ENCODE measurements at places on chromosomes 5 and 9.

GRCh38 chr5:83026930-83027687 lies 50.1 kb downstream of the TMEM167A start:
- DNase-seq, result no peak

GRCh38 chr9:136133191-136133958 lies 14.7 kb upstream of the TMEM250 start:
- no peak for DNase-seq

GRCh38 chr9:1938675-1939170 lies 76.4 kb upstream of the SMARCA2 start:
- DNase-seq, result no peak

DNA sequence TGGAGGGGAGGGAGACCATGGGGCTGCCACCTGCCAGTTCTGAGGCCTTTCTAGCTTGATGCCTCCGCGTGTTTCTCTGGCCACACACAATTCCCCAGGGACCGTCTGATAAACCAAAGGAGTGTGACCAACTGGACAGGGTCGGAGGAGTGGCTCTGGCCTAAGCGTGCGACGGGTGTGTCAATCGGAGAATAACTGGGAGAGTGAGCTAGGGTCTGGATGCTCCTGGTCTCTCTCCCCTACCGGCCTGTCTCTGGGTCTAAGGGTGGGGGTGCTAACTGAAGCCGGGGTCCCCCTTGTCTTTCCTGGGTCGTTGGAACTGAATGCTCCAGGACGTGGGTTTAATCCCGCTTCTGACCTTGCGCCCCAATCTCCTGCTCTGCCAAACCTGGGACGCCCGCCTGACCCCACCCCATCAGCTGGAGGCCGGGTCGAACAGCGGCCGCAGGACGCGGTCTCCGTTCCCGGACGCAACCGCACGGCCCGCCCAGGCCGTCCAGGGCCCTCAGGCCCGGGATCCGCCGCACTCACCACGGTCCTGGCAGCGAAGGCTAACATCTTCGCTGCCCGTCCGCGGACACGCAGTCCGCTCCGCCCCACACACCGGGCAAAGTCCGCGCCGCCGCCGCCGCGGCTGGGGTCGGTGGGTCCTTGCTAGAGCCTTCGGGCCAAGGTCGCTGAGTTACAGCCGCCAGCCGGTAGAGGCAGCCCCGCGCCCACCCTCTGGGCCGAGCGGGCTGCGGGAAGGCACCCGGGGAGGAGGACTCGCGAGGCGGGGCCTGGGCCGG lies 447 bp downstream of the CRAT start:
- DNase-seq, result no peak

DNA sequence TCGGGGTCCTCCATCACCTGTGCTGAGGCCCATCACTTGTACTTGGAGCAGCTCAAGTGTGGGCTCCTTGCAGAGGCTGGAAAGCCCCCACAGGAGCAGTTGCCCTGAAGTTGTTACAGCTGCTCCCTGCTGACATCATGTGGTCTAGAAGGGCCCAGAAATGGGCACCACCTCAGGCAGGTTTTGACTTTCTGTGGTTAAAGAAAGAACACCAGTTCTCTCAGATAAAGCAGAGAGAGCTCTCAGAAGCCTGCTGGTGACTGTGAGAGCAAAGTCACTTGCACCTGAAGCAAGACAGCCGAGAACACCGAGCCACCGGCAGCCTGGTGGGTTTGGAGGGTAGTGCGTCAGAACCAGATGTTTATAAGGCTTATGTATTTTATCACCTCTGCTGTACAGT lies 70.4 kb downstream of the MVB12B start:
- DNase-seq, result peak; percentile 50

GRCh38 chr5:73122875-73123810 lies 2.8 kb downstream of the TMEM171 start:
- DNase-seq, result no peak

GRCh38 chr9:101445353-101446029 lies 9.9 kb upstream of the ALDOB start:
- no peak for DNase-seq

DNA sequence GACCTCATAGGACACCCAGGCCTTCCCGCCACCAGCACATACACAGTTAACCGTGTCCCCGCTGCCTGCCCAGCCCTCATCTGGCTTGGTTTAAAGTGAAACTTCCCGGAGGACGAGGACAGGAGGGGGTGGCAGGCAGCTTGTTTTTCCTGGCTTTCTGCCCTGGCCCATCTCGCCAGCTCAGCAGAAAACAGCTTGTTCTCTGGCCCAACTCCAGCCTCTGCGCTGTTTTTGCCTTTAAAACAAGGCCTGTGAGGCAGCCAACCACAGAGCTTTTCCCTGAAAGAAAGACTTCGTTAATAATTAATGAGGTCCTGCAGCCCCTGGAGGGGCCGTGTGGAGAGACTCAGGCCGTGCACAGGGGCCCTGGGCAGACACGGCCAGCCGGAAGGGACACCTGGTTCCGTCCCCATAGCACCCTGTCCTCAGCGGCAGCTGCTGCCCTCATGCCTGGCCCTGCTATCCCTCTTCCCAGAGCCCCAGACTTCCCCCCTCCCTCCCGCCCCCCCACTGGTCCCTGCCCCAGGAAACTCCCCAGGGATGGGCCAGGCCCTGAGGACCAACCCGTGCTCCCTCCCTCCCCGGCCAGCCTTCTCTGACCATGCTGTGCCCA lies 108.7 kb downstream of the RXRA start:
- no peak for DNase-seq

GRCh38 chr5:172591636-172592035 lies 49.4 kb upstream of the NEURL1B start:
- no peak for DNase-seq

DNA sequence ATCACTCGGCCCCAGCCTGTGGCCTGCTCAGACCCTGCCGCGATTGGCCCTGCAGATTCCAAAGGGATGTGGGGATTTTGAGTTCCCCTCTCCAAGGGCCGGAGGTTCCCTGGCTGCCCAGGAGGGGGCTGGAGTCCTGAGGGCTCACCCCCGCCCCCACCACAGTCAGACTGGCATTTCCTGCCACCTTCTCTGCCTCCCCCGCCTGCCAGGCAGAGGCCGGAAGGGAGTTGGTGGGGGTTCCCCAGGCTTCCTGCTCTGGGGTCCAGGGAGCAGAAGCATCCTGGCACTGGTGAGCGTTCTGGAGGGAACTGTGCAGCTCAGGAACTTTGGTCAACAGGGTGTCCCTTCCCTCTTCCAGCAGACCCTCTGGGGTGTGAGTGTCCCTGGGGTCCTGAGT lies 70.6 kb downstream of the RXRA start:
- DNase-seq, result peak; percentile 37

- DNase-seq, result no peak
These were observed 169.3 kb downstream of the OLFM1 start for GRCh38 chr9:135256581-135257354.

GRCh38 chr9:136791516-136792276 lies 552 bp downstream of the TMEM141 start:
- peak; percentile 43 for DNase-seq

DNA sequence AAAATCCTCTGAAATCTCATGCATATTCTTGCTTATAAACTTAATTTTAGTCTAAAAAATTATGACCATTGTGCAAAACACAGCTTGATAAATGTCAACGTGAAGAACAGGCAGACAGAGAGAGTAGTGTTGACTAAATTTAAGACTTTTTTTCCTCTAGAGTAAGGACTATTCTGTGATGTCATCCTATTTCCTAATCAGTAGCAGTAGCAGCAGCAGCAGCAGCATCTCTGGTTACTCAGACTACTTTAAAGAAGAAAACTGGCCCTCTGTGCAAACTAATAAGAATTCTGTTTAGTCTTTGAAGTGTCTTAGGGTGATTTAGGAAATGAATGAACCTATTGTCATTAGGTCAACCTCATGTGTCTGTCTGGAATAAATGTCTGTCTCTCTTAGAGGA lies 403.0 kb downstream of the HINT1 start:
- DNase-seq, result no peak

DNA sequence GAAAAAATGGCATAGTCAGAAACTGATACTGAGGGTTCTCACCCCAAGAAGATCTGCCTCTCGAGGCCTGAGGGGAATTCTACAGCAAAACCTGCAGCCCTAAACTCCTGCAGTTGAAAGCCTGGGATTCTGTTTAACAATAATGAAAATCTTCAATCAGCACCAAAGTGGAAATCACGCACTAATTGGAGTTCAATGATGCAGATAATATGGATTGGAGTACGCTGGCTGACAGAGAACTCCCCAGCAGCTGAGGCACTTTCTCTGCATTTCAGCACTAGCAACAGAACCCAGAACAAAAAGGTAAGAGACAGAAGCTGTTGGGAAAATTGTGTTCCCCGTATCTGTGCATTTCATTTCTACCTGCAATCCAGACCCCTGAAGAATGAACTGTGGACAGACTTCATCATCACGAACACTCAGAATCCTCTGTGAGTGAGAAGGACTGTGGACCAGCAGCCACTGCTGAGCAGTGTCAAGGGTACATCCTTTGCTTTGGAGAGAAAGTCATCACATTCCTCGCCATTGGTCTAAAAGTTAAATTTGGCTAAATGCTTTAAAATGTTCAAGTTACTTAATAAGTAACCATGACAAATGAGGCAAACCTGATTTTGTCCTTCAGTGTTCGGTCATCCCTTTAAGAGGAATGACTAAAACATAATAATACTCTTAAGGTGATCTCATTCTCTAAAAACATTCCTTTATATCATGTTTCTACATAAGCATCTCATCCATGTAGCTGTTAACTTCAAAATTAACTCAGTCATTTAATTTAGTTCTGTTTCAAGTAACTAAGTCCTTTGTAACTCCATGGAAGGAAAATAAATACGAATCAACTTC lies 126.1 kb downstream of the GAS1 start:
- DNase-seq, result no peak

DNA sequence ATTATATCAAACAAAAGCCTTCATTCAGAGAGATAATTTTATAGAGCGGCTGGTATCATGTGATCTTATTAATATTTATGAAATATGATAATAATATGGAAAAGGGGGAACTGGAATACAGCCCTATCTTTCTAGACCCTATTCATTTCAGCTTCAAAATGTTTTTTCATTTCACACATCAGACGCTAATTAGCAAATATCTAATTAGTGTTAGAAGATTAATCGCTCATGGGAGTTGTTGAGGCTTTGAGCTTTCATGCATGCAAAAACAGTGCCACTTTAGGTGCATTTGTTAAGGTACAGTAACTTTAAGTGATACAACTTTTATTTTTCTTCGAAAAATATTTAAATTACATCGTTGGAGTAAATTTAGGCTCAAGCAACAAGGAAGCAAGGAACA lies 751.7 kb upstream of the WWC1 start:
- DNase-seq, result no peak

GRCh38 chr9:117747386-117747970 lies 43.3 kb downstream of the TLR4 start:
- no peak for DNase-seq

GRCh38 chr5:7246287-7246686 lies 149.7 kb upstream of the ADCY2 start:
- no peak for DNase-seq

Measured in stimulated activated CD8-positive, alpha-beta memory T cell treated with anti-CD3 and anti-CD28 coated beads, Interleukin-7, amount 100 ng/mL, for 4 hours (primary cell).